Endothelial cell (in vitro differentiated cells): ENCODE measurements at places on chromosomes 6 and 20.
A peak's percentile ranks its signal among the peaks of the same experiment; 100 is the strongest.

- H3K36me3 ChIP-seq, result no peaks in the 10 kb centered on the region
- H3K4me3 ChIP-seq, result no peak overlapping the region
- peaks cover 3% of the 10 kb centered on the region for H3K4me1 ChIP-seq
- no peak for DNase-seq
Measured at GRCh38 chr6:13156381-13156780, 172.0 kb downstream of the TBC1D7 start.

GRCh38 chr6:120805276-120805675 is 529.0 kb downstream of the TBC1D32 start:
- H3K4me3 ChIP-seq, result no peak overlapping the region
- H3K36me3 ChIP-seq, result no peaks in the 10 kb centered on the region
- H3K27me3 ChIP-seq, result no peaks in the 10 kb centered on the region
- DNase-seq, result no peak

DNA sequence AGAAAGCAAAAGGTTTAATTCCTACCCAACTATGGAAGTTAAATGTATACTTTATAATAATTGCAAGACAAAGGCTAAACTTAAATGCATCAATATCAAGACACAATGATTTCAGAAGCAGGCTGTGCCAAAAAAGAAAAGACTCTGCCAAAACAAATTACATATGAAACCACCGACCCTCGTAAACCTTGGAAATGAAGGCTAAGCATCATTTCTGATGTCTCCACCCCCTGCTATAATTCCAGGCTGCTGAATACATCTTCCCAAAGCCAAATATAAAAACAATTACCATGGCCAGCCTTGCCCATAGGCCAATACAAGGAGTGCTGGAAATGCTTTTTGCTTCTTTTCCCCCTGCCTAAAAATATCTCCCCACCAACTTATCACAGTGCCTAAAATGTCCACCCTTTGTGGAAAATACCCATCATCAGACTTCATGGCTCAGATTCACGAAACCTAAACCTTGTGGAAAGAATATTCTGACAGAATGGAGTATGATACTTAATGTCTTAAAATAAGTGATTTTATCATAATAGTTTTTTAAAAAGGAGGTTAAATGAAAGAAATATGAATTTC is 37.4 kb downstream of the RCAN2 start:
- H3K27ac ChIP-seq, result peak overlapping the region; percentile 25
- no peak overlapping the region for H3K4me3 ChIP-seq
- peaks cover 1% of the 10 kb centered on the region for H3K27me3 ChIP-seq
- no peak for DNase-seq
- peaks cover 4% of the 10 kb centered on the region for H3K36me3 ChIP-seq

DNA sequence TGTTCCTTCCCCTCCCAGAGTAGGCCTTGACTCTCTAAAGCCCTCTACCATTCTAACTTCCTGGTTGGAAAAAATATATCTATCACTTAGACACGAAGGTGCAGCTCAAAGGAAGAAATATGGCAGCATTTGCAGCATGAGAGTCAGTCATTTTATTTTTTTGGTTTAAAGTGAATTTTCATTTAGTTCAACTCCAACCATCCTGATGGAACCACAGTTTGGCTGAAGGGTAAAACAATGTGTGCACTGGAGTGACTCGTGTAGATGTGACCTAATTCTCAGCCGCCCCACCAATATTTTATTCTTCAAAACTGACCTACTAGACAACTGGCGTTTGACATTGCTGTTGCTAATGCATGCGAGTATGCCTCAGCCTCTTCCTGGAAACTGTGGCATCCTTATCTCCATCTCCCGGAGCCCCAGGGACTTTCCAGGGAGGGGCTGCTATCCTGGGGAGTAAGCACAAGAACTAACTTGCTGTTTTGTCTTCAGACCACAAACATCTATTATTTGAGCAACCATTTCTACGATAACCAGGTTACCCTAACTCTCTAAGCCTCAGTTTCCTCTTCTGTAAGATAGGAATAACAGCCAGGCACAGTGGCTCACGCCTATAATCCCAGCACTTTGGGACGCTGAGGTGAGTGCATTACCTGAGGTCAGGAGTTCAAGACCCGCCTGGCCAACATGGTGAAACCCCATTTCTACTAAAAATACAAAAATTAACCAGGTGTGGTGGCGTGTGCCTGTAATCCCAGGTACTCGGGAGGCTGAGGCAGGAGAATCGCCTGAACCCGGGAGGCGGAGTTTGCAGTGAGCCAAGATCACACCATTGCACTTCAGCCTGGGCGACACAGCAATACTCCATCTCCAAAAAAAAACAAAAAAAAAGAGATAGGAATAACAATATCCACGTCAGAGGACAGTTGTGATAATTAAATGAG is 148.7 kb upstream of the JARID2 start:
- H3K4me1 ChIP-seq, result no peaks in the 10 kb centered on the region
- no peak for DNase-seq
- no peak overlapping the region for H3K27ac ChIP-seq
- no peaks in the 10 kb centered on the region for H3K36me3 ChIP-seq

DNA sequence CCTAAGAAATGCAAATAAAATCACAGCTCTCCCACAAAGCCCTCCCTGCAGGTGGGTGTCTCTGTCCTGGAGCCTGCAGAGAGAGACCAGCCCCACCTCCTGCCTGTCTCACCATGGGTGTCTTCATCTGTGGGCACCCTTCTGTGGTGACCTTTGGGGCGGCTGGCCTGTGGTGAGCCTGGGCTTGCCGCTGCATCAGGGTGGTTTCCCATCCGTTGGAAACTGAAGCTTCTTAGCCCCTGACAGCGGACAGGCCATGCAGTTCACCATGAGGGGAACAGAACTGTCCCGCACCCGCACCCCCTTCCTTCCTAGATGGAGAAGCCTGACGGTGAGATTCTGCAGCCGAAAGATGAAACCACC is 42.3 kb upstream of the FRMD1 start:
- no peaks in the 10 kb centered on the region for H3K27me3 ChIP-seq
- DNase-seq, result no peak
- H3K4me3 ChIP-seq, result no peak overlapping the region
- no peaks in the 10 kb centered on the region for H3K4me1 ChIP-seq

DNA sequence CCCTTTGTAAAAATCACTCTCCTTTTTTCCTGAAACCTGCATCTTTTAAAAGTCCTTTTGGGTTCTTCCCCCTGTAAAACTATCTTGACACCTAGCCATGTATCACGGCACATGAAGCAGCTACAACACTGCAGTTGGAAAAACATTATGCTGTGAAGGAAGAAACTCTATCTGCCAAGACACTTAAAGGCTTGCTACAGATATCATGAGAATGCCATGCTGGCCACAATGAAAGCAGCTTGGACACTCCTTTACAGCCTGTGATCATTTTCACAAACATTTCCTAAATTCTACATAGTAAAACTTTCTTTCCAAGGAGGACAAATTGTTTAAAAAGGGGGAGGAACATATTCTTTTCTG is 31.8 kb downstream of the CNKSR3 start:
- peaks cover 40% of the 10 kb centered on the region for H3K4me1 ChIP-seq
- no peak for DNase-seq

DNA sequence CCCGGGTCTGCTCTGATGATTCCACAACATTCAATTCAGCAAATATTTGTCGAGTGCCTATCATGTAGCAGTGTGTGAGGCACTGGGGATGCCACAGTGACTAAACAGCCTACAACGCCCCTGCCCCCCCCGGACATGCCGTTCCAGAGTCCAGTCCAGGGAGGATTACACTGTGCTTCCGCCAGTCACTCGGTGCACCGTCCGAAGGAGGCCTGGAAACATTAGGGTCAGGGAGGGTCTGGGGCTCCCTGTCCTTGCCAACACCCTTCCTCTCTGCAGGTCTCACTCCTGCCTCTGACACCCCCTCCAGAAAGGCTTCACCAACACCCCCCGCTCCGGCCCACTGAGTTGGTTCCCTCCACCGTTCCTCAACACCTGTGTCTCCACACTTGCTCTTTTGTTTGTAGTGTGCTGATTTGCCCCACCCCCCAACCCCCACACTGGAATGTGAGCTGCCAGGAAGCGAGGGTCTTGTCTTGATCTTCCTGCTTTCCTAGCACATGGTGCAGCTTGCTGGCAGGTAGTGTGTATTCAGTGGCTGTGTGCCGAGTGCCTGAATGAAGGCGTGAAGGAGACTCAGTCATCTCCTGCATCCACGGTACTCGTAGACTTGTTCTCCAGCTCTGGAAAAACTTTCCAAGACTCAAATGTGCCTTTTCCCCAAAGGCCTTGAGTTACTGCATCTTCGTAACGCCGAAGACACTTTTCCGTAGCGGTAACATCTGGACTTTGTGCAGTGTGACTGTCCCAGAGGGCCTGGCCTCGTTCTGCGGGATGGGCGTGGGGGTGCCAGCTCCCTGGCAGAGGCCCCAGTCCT is 150.4 kb downstream of the ZDHHC14 start:
- H3K27ac ChIP-seq, result peak overlapping the region; percentile 84
- peaks cover 37% of the 10 kb centered on the region for H3K4me1 ChIP-seq

- no peak for DNase-seq
- H3K27me3 ChIP-seq, result no peaks in the 10 kb centered on the region
- H3K36me3 ChIP-seq, result no peaks in the 10 kb centered on the region
- no peaks in the 10 kb centered on the region for H3K4me1 ChIP-seq
- no peak overlapping the region for H3K27ac ChIP-seq
- no peak overlapping the region for H3K4me3 ChIP-seq
Measured at GRCh38 chr20:24245094-24245493, 224.3 kb upstream of the SYNDIG1 start.

DNA sequence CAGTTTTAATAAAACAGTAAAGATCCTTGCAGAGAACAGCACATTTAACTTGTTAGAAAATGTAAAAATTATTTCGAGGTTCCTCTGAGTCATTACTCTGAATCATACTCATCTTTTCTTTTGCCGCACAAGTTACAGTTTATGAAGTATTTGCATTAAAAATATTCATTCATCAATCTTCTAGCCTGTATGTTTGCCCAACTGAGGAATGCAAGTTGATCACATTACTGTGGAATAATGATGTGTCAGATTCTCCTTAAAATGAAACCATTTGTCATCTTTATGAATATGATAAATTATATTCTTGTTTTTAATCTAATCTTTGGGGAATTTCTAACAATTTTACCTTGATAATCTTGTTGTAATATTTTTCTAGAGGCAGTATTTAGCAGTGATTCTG is 340.4 kb upstream of the OPRM1 start:
- no peaks in the 10 kb centered on the region for H3K36me3 ChIP-seq
- H3K27me3 ChIP-seq, result no peaks in the 10 kb centered on the region
- H3K4me1 ChIP-seq, result no peaks in the 10 kb centered on the region
- no peak for DNase-seq

GRCh38 chr6:145763742-145764141 is 28.4 kb upstream of the EPM2A start:
- H3K4me1 ChIP-seq, result peaks cover 5% of the 10 kb centered on the region
- no peak for DNase-seq
- no peak overlapping the region for H3K4me3 ChIP-seq
- H3K27me3 ChIP-seq, result peaks cover 1% of the 10 kb centered on the region
- H3K36me3 ChIP-seq, result no peaks in the 10 kb centered on the region

DNA sequence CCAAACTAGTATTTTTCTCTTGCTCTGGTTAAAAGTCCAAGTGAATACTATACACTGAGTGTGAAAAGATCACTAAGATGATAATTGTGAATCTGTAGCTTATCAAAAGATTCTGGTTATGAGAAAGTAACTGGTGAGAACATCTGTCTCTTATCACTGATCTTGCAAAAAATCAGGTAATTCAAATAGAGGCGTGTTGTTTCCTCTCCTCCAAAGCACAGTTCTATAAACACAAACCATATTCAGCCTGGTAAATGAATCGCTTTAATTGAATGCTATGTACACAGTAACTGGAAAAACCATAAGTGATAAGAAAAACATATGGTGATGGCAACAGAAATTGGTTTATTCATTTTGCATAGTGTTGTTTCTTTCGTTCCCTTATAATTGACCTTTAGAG is 161.0 kb downstream of the RALGAPA2 start:
- no peaks in the 10 kb centered on the region for H3K36me3 ChIP-seq
- no peaks in the 10 kb centered on the region for H3K4me1 ChIP-seq
- no peak overlapping the region for H3K4me3 ChIP-seq
- DNase-seq, result no peak

DNA sequence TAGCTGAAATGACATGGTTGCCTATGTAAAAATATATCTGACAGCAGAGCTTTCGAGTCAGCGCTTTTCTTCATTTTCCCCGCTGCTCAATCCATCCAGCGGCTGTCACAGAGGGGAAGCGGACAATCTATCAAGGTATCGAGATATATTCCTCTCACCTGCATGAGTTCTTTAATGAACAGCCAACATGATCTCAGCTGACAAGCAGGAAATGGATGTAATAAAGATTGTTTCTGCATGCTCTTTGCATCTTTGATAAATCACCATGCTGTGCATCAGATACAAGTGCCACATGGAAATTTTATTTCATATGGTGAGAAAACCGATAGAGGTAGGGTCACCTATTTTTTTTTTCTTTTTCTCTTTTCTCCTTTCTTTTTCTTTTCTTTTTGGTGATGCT is 602.3 kb upstream of the MMS22L start:
- H3K27ac ChIP-seq, result no peak overlapping the region
- no peak for DNase-seq
- H3K36me3 ChIP-seq, result no peaks in the 10 kb centered on the region
- no peak overlapping the region for H3K4me3 ChIP-seq
- H3K27me3 ChIP-seq, result no peaks in the 10 kb centered on the region

DNA sequence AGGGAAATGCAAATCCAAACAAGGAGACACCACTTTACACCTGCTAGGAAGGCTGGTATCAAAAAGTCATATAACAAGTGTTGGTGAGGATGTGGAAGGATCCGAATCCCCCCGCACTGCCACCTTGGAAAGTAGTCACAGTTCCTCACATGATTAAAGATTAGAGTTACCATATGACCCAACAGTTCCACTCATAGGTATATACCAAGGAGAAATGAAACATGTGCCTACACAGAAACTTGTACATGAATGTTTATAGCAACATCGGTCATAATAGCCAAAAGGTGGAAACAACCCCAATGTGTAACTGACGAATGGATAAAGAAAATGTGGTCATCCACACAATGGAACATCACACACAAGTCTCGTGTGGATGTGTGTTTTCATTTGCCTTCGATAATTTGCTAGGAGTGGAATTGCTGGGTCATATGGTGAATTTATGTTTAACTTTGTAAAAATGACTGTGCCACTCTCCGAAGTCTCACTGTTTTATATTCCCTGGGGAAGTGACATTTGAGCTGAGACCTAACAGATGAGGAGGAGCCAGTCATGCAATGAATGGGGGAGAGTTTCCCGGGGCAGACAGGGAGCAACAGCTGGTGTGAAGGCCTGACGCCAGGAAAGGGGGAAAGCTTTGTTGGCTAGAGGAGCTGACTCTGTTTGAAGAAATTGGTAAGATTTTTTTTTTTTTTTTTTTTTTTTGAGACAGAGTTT is 125.9 kb upstream of the MLN start:
- peaks cover 12% of the 10 kb centered on the region for H3K27me3 ChIP-seq
- no peak overlapping the region for H3K4me3 ChIP-seq
- no peak for DNase-seq
- no peaks in the 10 kb centered on the region for H3K36me3 ChIP-seq

DNA sequence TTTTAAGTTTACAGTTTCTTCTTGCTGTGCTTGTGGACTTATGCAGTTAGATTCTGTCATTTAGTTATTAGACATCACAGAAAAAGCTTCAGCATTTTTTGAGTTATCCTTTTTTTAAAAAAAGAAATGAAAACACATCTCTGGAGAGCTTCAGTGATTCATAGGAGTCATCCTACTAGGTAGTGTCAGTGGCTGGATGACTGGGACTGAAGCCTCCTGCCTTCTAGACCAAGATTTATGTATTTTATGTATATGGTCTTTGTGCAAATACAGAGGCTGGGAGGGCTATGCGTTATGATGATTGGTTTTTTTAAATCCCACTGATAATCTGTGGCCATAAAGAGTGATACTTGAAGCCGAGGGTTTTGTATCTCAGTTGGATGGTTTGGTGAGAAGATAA is 125.9 kb upstream of the JAG1 start:
- no peaks in the 10 kb centered on the region for H3K27me3 ChIP-seq
- no peak for DNase-seq
- H3K4me1 ChIP-seq, result no peaks in the 10 kb centered on the region
